ENCODE measurements at places on chromosomes 16 and 17.
A peak's percentile ranks its signal among the peaks of the same experiment; 100 is the strongest.

DNA sequence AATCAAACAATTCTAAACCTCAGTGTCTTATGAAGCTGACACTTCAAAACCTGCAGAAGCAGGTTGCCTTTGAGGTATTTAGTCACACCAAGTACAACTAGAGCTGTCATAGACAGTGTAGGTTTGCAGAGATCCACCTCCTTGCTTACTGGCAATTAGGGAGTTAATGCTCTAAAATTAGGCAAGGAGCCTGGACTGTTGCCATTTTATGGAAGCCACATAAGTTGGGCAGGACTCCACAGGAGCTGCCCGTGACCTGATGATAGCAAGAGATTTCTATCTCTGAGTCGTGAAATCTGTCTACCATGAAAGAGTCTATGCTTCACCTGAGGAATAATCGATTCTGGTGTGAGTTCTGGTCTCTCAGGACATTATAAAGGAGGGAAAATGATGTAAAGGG lies 8.9 kb downstream of the EME1 start:
- no peak for DNase-seq

- DNase-seq = no peak
Observed at GRCh38 chr16:46973996-46974324, 486 bp upstream of the DNAJA2 start.

GRCh38 chr16:11446566-11447119 lies 101.4 kb downstream of the RMI2 start:
- no peak for DNase-seq

DNA sequence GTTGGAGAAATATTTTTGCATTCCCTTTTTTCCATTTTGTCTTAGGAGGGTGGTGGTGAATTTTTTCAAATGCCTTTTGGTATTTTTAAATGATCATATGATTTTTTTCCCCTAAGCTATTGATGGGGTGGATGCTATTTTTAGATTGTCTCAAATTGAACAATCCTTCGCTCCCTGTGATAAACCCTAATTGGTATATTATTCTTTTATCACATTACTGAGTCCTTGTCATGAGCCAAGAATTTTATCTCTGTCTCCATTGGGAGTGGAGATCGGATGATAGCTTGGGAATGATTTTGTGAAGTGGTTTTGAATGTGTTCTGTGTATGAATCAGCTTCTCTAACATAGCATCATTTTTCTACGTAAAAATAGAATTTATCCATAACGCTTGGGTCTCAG lies 15.4 kb downstream of the NECAB2 start:
- DNase-seq = no peak

DNA sequence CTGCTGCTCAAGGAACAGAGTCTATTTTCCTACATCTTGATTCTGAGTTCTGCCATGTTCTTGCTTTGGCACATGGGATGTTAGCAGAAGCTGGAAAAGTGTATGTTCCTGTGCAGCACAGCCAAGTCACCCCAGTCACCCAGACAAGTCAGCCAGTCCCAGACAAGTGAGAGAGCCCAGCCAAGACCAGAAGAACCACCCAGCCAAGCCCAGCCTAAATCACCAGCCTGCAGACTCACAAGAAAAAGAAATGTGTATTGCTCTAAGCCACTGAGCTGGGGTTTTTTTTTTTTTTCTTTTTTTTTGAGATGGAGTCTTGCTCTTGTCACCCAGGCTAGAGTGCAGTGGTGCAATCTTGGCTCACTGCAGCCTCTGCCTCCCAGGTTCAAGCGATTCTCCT lies 141.3 kb upstream of the CDC42EP4 start:
- DNase-seq = no peak

GRCh38 chr17:44193326-44194084 lies 6.2 kb downstream of the ATXN7L3 start:
- DNase-seq = no peak

GRCh38 chr17:48711128-48711527 lies 11.2 kb downstream of the PRAC1 start:
- DNase-seq = no peak

DNA sequence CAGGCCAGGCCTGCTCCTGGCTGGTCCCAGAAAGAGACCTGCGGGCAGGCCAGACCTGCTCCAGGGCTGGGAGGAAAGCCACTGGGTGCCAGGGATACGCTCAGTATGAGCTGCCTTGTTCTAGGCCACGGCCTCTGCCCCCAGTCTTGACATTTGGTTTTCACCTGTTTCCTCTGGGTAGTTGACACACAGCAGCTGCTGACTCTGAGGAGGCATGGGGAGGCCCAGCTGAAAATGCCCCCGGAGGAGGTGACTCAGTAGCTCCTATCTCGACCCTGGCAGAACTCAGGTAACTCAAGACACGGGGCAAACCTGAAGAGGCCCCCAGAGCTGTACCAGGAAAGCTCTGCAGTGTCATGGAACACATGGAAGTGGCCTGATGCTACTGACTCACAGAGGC lies 13.9 kb upstream of the ADGRG1 start:
- DNase-seq = peak; percentile 27

- no peak for DNase-seq
Observed at GRCh38 chr17:74408815-74409214, 23.1 kb upstream of the GPRC5C start.
